ENCODE measurements at places on chromosomes 7 and 10. TPM values are rescaled to one million over a fixed set of nuclear protein-coding genes. Genes with fewer than 3 reads are reported as not detected.

PLAC9 gene
- total RNA-seq = not detected

TBX20 gene
- total RNA-seq = 0.27 TPM

ACTL6B gene
- not detected for total RNA-seq

HOXA5 gene
- 19.1 TPM for total RNA-seq

EXOC4 gene
- 49.9 TPM for total RNA-seq

XRCC2 gene
- 3.2 TPM for total RNA-seq

GRCh38 chr10:98470850-98471249, 24.1 kb upstream of the HPS1 start:
- DNase-seq = no peak

- no peak for DNase-seq
These were observed 327.6 kb upstream of the COBL start for GRCh38 chr7:51644216-51644615.

GRCh38 chr10:60960913-60961312, 16.9 kb upstream of the RHOBTB1 start:
- no peak for DNase-seq

GRCh38 chr10:33723181-33723580, 388.7 kb upstream of the NRP1 start:
- no peak for DNase-seq

DNA sequence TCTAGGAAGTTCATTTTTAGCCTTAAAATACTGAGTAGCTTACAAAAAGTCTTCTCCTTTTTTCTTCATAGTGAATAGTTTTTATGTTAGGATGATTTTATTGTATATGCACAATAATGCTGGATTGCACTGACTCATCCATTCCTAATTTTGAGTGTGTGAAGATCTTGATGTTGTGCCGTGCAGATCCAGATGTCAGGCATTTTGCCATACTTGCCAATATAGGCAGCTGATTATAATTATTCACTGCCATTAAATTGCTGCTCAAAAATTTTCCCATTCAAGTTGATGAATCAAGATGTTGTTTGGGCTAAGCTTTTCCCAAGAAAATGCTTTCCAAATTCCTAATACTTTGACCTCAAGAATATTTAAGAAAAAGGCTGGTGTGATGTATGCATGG, 218.3 kb downstream of the AHR start:
- no peak for DNase-seq

GRCh38 chr7:152710153-152710442, 34.2 kb upstream of the XRCC2 start:
- no peak for DNase-seq

GRCh38 chr7:7829667-7830066, 111.3 kb upstream of the RPA3 start:
- DNase-seq = no peak

- no peak for DNase-seq
These were observed 31.7 kb downstream of the ZNF775 start for GRCh38 chr7:150410680-150411346.

DNA sequence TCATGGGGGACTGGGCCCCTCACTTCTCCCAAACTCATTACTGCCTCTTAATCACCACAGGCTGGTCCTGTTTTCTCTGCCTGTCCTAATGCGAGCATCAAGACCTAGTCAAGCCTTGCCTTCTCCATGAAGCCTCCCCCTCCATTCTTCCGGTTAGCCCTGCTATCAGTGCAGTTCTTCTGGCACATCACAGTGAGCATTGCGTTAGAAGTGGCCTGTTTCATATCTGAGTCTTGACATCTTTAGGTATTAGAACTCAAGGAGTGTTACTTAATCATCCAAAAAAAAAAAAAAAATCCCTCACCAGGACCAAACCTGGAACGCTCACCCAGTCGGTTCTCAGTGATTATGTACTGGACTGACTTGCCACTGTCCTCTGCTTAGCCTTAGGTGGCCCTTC, 17.4 kb downstream of the SNX10 start:
- DNase-seq = no peak

DNA sequence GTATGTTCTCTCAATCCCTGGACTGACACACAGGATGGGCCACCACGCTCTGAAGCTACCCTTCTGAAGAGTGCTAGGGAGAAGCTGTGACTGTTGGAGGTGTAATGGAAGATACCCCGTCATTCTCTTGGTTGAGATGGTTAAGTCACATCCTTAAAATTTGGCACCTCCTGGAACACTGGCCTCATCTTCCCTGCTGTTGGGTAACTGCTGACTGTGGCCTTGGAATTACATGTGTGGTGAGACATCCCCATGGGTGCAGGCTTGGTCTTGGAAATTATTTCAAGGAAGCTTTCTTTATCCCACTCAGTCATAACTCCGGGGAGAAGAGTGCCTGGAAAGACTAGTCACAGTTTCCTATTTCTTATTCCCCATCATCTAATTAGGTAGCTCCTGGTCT, 62.0 kb downstream of the LRMDA start:
- no peak for DNase-seq

- DNase-seq = peak; percentile 76
These were observed 179.2 kb downstream of the ST7 start for GRCh38 chr7:117132321-117133120.

- no peak for DNase-seq
These were observed 136.7 kb downstream of the EGFR start for GRCh38 chr7:55155351-55156117.

GRCh38 chr10:102670065-102670670, 25.9 kb downstream of the TRIM8 start:
- no peak for DNase-seq

DNA sequence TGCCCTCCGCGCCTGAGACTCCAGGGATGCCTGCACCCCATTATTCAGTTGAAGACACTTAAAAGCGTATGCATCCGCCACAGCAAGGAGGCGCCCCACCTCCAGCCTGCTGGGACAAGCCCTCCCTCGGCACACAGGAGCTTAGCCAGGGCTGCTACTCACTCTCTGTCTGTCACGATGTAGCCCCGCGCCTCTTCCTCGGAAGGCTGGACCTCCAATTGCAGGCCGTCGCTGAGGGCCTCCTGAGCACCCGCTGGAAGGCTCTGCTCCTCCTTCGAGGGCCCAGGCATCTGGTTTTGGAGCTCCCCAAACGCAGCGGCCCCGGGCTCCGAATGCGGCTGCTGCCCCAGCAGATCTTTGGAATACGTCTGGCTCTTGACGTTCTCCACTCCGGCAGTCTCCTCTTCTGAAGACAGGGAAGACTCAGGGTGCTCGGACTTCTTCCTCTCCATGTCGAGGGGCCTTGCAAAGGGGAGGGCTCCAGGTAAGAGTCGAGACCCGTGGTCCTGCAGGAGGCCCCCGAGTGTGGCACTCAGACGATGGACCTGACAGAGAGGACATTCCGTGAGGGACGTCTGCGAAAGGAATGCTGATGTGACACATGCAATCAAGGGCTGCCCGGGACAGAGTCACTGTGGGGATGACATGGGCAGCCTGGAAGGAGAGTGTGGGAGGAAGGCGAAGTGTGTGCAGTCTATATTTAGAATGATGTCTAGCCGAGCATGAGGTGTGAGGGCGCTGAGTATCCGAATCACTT, 453.9 kb downstream of the PTPRN2 start:
- no peak for DNase-seq

DNA sequence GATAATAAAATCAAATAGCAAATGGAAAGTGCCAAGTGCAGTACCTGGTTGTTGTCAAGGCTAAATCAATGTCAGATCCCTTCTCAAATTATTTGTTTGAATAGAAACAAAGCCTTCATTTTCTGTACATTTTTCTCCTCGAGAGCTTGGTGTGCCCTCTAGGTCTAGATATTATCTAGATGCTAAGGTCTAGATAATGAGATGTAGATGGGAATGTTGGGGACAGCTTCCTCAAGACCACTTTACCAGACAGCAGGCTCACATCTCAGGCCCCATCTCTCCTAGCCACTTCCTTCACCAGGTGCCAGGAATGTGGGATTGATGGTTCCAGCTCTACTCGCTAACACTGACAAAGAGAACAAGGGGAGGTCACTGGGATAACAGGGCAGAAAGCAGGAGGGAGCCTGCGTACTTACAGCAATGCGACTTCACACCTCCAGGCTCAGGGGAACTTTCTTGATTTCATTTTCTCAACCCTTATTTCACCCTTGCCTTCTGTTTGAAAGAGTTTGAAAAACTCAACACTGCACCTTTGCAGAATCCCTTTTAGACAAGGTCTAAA, 451.4 kb upstream of the VSTM2A start:
- DNase-seq = no peak

- DNase-seq = no peak
These were observed 187.9 kb downstream of the GATA3 start for GRCh38 chr10:8242295-8242872.

Data from kidney epithelial cell (primary cell).